Mucosa of gallbladder (tissue), 1 donor: ENCODE measurements at places on chromosomes 7 and 10.

DNA sequence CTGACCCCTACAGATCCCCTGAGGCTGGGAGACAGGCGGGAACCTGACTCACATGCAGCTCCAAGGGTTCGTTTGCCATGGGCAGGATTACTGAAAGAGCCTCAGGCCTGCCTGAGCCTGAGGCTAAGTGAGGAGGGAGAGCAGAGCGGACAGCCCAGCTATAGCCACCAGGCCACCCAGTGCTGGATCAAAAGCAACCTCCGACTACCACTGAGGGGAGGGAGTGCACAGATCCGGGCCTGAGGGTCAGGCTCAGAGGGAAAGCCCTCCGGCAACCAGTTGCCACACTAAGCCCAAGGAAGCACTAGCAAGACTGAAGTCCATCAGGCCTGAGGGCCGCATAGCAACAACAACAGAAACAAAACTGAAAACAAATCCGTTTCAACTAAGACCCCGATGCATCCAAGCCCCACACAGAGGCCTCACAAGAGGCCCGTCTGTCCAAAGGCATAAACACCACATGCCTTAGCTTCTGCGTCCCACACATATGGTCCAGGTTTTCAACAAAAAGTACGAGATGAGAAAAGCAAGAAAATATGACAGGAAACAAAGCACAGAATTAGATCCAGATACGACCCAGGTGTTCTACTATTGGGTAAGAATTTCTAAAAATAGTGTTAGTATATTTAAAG lies 92.5 kb upstream of the VIPR2 start:
- no peak for DNase-seq

DNA sequence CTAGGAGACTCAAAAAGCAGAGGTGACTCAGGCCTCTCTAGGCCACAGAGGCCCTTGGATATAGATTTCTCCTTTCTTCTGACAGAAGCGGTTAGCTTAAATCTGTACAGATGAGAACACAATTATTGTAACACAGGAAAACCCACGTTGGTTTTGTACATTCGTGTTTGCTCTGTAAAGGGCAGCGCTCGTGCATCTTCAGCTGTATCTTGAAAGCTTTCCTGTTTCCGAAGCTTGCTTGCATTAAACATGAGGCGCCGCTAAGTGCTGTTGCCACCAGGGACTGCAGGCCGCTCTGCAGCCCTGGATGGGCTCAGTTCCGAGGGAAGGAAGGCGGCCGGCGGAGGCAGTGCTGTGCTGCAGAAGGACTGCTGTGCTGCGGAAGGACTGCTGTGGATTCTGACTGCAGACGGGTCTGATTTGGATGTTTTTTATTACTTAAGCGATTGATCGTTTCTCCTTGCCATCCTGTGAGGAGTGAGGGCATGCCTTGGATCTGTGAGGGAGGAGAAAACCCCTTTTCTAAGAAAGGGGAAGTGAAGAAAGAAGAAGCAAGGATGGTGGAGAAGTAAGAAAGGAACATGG lies 53.3 kb downstream of the FHIP2A start:
- no peak for DNase-seq

- no peak for DNase-seq
Measured at GRCh38 chr7:15292138-15292537, 269.7 kb downstream of the AGMO start.

GRCh38 chr7:69889976-69890351 lies 291.7 kb downstream of the AUTS2 start:
- no peak for DNase-seq

DNA sequence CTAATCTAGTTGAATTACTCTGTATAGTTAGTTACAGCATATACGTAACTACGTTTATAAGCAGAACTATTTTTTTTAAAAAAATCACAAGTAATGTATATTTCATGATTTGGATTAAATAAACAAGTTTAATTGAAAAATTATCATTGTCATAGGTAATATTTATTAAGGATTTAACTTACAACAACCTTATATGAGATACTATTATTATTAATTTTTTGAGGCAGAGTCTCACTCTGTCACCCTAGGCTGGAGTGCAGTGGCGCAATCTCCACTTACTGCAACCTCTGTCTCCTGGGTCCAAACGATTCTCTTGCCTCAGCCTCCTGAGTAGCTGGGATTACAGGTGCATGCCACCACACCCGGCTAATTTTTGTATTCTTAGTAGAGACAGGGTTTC lies 4.1 kb upstream of the CUL1 start:
- DNase-seq, result no peak

DNA sequence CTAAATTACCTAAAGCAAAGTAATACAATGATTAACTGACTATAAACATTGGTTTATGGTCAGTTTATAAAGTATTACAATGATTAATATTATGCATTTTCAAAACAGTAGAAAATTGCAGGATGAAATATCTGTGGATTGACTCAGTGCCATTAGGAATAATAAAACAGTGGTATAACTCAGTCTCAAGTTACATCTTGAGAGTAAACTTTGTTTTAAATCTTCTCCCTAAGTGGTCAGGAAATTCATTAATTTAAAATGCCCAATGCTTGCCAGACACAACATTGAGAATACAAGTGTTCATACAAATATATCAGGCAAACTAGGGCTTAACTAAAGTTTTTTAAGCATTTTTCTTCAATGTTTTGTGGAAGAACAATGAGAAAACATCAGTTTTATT lies 257.8 kb downstream of the ETV1 start:
- DNase-seq, result no peak

- no peak for DNase-seq
Measured at GRCh38 chr10:49058463-49059255, 56.7 kb downstream of the VSTM4 start.

DNA sequence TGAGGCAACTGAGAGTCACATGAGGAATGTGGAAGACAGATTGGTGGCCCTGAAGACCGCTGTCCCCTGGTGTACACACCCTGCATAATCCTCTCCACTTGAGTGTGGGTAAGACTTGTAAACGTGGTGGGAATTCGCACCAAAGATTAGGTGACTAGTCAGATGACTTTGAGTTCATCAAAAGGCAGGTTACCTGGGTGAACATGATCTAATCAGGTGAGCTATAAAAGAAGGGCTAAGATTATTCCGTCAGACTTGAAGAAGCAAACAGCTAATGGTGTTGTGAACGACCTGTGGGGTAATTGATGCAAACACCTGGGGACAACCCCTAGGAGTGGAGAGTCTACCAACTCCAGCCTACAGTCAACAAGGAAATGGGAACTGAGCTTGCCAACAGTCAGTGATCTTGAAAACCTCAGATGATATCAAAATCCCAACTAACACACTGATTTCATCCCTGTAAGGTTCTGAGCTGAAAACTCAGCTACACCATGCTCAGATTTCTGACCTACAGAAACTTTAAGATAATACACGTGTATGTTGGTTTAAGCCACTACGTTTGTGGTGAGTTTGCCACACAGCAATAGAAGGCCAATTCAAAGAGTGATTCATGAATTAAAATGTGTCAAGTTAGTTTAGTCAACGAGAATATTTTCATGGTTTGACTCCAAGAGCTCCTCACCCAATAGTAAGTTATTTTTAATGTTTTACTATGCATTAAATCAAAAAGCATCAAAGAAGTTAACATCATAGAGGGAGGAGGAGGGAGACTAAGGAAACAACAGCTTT lies 16.7 kb downstream of the PRTFDC1 start:
- no peak for DNase-seq

- no peak for DNase-seq
Measured at GRCh38 chr10:12922117-12922900, 79.2 kb downstream of the CCDC3 start.

- DNase-seq, result no peak
Measured at GRCh38 chr7:105672801-105673200, 91.5 kb upstream of the EFCAB10 start.

- no peak for DNase-seq
Measured at GRCh38 chr7:38545977-38546376, 85.2 kb downstream of the AMPH start.

DNA sequence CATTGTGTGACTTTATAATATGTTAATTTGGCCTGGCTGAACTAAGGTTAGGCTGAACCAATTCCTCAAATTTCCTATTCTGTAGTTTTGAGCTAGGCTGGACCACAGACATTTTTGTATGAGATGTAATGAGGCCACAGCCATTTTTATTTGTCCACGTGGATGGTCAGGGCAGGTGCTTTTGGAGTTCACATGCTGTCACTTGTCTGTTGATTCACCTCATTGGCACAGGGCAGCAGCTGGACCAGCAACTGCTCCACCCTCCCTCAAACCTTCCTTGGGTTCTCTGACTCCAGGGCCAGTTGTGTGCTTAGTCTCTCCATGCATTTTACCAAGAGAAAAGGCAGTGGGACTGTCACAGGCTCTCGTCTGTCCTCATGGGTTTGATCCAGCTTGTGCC lies 76.1 kb upstream of the NPS start:
- DNase-seq, result no peak

GRCh38 chr7:102463841-102464576 lies 654 bp downstream of the ALKBH4 start:
- DNase-seq, result no peak
